ENCODE measurements at places on chromosomes 16 and 17. TPM values are rescaled to one million over a fixed set of nuclear protein-coding genes. Genes with fewer than 3 reads are reported as not detected.
A peak's percentile ranks its signal among the peaks of the same experiment; 100 is the strongest.

Gene CDRT15
- not detected for total RNA-seq

Gene INCA1
- 0.89 TPM for total RNA-seq

Gene MT1F
- total RNA-seq, result 12.7 TPM

- H3K27ac ChIP-seq, result no peak overlapping the region
- H3K4me3 ChIP-seq, result no peak overlapping the region
- no peaks in the 10 kb centered on the region for H3K27me3 ChIP-seq
- no peak for DNase-seq
Measured at GRCh38 chr16:28110479-28110878, 47.0 kb upstream of the GSG1L start.

DNA sequence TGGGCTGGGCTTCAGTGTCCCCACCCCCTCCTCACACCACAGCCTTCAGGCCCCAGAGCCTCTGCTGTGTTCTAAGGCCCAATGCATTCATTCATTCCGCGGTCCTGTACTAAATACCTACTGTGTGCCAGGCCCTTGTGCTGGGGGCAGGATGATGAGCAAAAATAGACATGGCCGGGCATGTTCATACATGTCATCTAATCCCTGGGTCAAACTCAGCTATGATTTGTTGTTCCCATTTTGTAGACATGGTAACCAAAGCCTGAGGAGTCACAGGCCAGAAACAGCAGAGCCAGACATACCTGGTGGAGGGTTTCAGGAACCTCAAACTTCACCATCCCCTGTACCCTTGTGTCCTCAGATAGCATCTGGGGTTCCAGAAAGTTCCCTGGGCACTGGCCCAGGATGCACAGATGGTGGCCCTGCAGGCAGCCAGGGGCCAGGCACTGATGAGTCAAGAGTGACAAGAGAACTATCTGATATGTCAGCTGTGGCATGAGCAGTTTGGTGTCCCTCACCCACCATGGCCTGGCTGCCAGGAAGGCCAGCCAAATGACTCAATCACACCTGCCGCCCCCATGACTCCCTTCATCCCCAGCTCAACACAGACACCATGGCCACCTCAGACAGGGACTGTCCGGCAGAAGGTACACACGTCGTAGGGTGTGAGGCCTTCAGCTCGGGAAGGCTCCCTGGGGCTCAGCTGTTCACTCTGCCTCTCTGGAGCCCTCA lies 2.7 kb upstream of the RRAD start:
- peaks cover 42% of the 10 kb centered on the region for H3K4me1 ChIP-seq
- H3K27ac ChIP-seq, result peak overlapping the region; percentile 71
- H3K36me3 ChIP-seq, result peaks cover 2% of the 10 kb centered on the region
- H3K4me3 ChIP-seq, result no peak overlapping the region
- DNase-seq, result no peak

Gene TAF15
- total RNA-seq, result 157 TPM

DNA sequence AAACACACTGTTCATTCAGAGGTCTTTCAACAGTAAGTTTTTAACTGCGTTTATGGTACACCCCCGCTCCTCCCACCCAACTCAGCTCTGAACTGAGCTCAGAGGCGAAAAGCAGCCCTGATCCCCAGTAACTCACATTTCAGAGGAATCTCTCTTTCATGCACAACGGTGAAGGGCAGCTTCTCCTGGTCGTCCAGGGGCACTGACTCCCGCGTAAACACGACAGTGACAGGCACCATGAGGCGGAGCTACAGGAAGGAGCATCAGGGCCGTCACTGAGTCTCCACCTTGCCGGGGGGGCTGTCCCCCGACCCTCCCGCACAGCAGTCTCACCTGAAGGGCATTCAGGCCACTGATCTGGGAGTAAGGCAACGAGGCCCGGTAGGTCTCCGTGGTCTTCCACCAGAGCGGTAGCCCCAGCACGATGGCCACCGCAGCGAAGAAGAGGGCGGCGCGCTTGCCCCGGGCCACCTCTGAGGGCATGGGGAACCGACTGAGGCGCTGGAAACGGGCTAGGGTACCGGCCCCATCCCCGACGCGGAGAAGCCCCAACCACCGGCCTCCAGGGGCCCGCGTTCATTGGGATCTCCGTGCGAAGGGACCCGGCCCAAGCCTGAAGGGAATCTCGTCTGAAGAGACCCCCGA lies 486 bp downstream of the PIGS start:
- peaks cover 30% of the 10 kb centered on the region for H3K4me1 ChIP-seq
- H3K27me3 ChIP-seq, result no peaks in the 10 kb centered on the region
- H3K27ac ChIP-seq, result peak overlapping the region; percentile 81
- no peak for DNase-seq

DNA sequence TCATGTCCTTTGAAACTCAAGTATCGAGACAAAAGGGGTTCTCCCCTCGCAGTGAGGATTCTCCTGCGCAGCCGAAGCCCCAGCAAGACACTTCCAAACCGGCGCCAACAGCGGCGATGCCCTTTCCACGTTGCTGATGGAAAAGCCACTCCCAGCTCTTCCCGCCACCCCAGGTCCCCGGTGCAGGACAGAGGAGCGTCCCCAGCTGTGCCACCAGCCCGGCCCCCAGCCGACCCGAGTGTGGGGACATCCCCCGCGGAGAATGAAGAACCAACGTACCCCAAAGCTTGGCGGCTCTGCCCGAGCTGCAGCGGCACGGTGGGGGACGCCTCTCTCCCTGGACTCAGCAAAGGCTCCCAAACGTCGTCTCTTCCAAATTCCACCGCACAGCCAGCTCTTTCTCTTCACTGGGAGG lies 573 bp downstream of the CHST6 start:
- no peak for DNase-seq
- H3K27me3 ChIP-seq, result peaks cover 15% of the 10 kb centered on the region
- H3K4me1 ChIP-seq, result peaks cover 7% of the 10 kb centered on the region
- no peak overlapping the region for H3K27ac ChIP-seq
- H3K4me3 ChIP-seq, result peak overlapping the region; percentile 79

Data from osteocyte (in vitro differentiated cells).